ENCODE measurements at places on chromosomes 6 and 20. TPM values are rescaled to one million over a fixed set of nuclear protein-coding genes. Genes with fewer than 3 reads are reported as not detected.

The GNRH2 gene
- total RNA-seq, result 0.75 TPM

DNA sequence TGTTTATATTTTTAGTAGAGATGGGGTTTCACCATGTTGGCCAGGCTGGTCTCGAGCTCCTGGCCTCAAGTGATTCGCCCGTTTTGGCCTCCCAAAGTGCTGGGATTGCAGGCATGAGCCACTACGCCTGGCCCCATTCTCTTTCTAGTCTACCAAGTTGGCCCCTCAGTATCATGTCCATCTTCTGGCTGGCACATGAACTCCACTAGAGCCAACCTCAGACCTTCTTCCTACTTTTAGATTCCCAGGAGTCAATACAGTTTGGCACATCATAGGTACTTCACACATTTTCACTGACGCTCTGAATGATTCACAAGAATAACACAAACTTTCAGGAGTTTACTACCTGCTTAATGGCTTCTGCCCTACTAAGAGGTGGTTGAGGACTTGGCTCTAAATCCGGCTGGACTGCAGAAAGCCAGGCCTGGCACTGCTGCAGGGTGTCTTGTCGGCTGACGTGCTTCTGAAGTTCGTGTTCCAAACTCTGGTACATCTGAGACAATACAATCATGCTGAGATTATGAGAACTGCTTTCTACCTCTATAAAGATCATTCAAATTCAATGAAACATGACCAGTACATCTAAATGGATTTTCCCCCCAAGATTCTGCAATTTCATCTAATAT lies 293.3 kb downstream of the SYNE1 start:
- H3K36me3 ChIP-seq, result no peaks in the 10 kb centered on the region
- no peaks in the 10 kb centered on the region for H3K4me1 ChIP-seq
- no peak overlapping the region for H3K4me3 ChIP-seq
- no peak for DNase-seq
- no peak overlapping the region for H3K27ac ChIP-seq
- H3K27me3 ChIP-seq, result peaks cover 10% of the 10 kb centered on the region

GRCh38 chr6:17585766-17586490 lies 14.2 kb upstream of the FAM8A1 start:
- no peak overlapping the region for H3K27ac ChIP-seq
- H3K4me1 ChIP-seq, result peaks cover 3% of the 10 kb centered on the region
- H3K36me3 ChIP-seq, result no peaks in the 10 kb centered on the region

GRCh38 chr6:83708970-83709747 lies at the start of gene SNAP91:
TSS of gene SNAP91 (minus strand) at chr6:83709101. CDS start at chr6:83707927, 1,174 bp downstream.
- peak within 1 kb of the TSS; percentile 35 for H3K4me3 ChIP-seq
- DNase-seq, result no peak
- H3K36me3 ChIP-seq, result no peaks in the 10 kb centered on the region
- peaks cover 7% of the 10 kb centered on the region for H3K4me1 ChIP-seq

GRCh38 chr6:73030257-73030656 lies 195.0 kb downstream of the KHDC1L start:
- H3K27me3 ChIP-seq, result no peaks in the 10 kb centered on the region
- no peak overlapping the region for H3K4me3 ChIP-seq
- no peaks in the 10 kb centered on the region for H3K4me1 ChIP-seq
- no peak for DNase-seq
- peaks cover under 1% of the 10 kb centered on the region for H3K36me3 ChIP-seq
- no peak overlapping the region for H3K27ac ChIP-seq

DNA sequence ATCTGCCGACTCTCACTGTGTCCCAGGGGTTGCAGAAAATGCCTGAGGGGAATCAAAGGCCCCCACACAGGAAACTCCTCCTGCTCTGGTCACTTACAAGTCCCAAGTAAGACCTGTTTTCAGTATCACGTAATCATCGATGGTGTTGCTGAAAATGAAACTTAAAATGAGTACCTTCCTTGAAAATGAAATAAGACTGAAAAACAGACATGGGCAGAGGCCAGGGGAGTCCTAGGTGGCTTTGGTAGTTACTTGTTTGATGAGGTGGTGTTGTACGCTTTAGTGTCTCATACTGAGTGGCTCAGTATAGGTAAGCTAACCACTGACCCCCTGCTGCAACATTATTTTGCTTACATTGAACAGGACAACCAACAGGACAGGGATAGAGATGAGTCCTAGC lies 43.0 kb upstream of the SYNCRIP start:
- H3K4me1 ChIP-seq, result no peaks in the 10 kb centered on the region
- DNase-seq, result no peak
- H3K27ac ChIP-seq, result no peak overlapping the region
- no peaks in the 10 kb centered on the region for H3K27me3 ChIP-seq
- no peaks in the 10 kb centered on the region for H3K36me3 ChIP-seq
- H3K4me3 ChIP-seq, result no peak overlapping the region

DNA sequence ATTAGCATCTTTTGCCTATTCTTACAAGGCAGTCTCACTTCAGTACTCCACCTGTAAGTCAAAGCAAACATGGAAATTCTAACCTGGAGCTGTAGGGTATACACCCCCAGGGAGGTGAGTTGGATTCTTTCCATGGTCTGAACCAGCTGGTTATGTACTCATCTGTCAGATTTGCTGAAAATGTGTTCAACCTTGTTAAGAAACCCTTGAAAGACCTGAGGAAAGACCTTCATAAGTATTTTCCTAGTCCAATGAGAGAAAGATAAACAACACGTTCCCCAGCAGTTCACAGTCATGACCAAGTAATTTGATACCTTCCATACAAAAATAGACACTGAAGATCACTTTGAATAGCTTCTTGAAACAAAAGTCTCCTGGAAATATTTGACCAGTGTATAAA lies 42.5 kb downstream of the ID4 start:
- no peaks in the 10 kb centered on the region for H3K36me3 ChIP-seq
- H3K4me1 ChIP-seq, result no peaks in the 10 kb centered on the region
- no peak overlapping the region for H3K4me3 ChIP-seq
- no peak overlapping the region for H3K27ac ChIP-seq

Measured in activated B cell treated with CpG ODN at 0.5 μM for 24 hours (primary cell).